CD4-positive, alpha-beta T cell treated with Interleukin-4 for 1 hour (primary cell): ENCODE measurements at places on chromosomes 2 and 18.
A peak's percentile ranks its signal among the peaks of the same experiment; 100 is the strongest.

DNA sequence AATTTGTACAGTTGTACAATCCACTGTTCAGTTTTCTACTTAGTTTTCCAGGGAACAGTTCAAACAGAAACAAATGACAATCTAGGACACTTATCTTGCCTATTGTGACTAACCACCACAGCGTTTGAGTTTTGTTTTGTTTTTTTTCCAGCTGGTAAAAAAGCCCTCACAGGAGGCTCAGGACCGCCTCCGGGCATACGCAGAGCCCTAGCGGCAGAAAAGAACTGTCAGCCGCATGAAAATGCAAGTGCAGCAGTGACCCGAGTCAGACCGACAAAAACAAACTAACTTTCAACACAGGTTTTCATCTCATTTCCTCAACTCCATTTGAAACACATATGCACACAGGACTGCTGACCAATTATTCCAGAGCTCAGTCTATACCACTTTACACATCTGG, 68.6 kb downstream of the STEAP3 start:
- no peak for DNase-seq

DNA sequence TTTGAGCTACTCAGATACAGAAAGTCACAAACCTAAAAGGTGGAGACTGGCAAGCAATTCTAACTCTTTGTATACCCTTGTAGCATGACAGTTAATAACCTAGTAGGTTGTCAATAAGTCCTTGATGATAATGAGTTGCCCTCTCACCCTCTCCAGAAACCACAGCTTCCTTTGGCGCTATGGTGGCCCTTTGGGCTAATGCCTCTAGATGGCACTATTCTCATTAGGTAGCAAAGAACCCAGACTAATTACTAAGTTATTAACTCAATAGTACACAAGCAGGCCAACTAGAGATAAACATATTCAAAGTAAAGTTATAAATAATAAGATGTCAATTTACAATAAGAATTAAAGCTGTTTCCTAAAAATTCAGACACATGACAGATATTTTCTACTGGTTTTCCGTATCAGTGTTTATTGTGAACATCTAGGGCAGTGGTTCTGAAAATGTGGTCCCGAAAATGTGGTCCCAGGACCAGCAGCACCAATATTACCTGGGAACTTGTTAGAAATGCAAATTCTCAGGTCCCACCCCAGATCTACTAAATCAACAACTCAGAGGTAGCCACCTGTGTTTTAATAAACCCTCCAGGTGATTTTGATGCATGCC, 41.1 kb downstream of the LDAH start:
- DNase-seq: no peak

GRCh38 chr18:35971661-35972196, 750 bp upstream of the RMP24 start:
- no peak for DNase-seq

GRCh38 chr2:32711908-32712501, 84.2 kb downstream of the TTC27 start:
- DNase-seq: no peak

- DNase-seq: peak; percentile 9
Observed at GRCh38 chr18:38576349-38576748, 1010.8 kb upstream of the CELF4 start.

GRCh38 chr2:21256006-21256405, 132.2 kb downstream of the TDRD15 start:
- peak; percentile 25 for DNase-seq

DNA sequence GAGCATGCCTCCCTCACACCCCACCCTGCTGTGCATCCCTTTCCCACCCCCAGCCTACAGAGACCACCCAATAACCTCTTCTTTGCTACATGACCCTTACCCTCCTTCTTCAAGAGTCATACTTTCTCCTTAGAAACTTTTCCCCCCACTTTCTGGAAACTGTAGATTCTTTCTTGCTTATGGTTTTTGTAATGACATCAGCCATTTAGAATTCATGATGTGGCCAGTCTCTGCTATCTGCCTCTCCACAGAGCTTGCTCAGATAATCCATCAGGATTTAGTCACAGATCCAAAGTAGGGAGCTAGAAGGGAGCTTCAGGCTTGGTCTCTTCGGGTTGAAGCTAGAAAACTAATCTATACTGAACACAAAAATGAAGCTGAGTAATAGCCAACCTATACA, 36.5 kb downstream of the GALM start:
- DNase-seq: no peak

GRCh38 chr2:240203031-240203787, 62.8 kb upstream of the OTOS start:
- no peak for DNase-seq

DNA sequence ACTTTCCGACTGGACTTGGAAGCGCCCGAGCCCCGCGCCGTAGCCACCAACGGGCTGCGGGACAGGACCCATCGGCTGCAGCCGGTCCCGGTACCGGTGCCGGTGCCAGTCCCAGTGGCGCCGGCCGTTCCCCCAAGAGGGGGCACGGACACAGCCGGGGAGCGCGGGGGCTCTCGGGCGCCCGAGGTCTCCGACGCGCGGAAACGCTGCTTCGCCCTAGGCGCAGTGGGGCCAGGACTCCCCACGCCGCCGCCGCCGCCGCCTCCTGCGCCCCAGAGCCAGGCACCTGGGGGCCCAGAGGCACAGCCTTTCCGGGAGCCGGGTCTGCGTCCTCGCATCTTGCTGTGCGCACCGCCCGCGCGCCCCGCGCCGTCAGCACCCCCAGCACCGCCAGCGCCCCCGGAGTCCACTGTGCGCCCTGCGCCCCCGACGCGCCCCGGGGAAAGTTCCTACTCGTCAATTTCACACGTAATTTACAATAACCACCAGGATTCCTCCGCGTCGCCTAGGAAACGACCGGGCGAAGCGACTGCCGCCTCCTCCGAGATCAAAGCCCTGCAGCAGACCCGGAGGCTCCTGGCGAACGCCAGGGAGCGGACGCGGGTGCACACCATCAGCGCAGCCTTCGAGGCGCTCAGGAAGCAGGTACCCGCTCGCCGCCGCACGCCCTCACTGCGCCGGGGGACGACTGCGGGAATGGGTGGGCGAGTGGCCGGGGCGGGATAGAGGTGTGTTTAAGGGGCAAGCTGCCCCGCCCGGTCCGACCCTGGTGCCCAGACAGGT, 713 bp downstream of the ATOH8 start:
- DNase-seq: peak; percentile 33

DNA sequence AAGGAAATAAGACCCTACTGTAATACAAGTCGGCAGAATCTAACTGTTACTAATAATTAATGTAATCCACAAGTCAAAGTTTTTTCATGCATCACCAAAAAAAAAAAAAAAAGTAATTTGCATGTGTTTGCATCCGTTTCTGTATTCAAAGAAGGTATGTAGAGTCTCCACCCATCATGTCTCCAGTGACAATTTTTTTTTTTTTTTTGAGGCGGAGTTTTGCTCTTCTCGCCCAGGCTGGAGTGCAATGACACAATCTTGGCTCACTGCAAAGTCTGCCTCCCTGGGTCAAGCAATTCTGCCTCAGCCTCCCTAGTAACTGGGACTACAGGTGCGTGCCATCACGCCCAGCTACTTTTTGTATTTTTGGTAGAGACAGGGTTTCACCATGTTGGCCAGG, 24.2 kb upstream of the NFU1 start:
- no peak for DNase-seq

DNA sequence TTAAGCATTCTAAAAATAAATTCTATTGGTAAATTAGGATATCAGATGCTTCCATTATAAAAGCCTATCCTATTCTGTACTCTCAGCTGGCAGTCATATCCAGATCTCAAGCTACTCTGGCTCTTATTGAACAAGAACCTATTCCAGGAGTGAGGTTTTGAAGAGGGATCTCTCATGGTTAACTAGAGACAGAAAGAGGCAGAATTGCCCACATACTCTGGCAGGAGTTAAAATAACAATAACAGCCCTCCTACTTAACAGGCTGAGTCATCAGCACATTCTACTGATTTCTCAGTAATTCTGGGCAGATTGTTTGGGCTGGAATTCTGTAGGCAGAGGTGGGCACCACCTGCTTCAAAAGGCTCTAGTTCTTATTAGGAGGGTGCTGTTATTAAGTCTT, 142.0 kb upstream of the UNC80 start:
- no peak for DNase-seq

DNA sequence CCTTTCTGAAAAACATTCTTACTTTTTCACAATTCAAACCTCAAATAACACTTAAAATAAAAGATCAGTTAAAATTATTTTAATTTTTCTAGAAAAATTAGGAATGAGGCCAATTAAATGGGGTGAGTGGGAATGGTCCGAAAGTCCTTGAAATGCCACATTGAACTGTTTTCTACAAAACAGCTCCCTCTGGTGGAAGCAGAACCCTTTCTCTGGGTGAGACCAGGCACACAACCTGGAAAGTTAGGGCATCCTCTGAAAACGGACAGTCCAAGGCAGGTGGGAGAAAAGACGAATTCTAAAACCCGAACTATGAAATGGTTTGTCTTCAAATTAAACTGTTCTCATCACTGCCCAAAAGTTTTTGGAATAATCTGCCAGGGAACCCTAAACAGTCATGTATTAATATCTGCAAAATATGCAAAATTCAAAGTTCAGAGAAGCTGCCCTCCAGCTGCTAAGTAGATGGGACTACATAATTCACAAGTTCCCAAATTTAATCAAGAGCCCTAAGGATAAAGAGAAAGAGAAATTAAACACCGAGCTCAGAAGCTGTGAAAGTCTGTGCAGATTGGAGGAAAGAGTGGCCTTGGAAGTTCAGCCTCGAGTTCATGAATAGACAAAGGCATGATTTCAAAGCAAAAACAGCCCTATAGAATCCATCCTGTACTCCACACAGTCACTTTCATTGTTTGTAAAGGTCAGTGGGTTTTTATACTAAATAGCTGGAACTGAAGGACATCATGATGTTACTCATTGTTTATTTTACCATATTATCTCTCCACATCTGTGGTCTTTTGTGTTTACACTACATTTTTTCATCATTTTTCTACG, 108.3 kb downstream of the PIEZO2 start:
- peak; percentile 8 for DNase-seq

GRCh38 chr2:204571041-204571440, 25.8 kb downstream of the PARD3B start:
- no peak for DNase-seq

GRCh38 chr2:140891614-140892212, 1239.1 kb downstream of the LRP1B start:
- DNase-seq: no peak

DNA sequence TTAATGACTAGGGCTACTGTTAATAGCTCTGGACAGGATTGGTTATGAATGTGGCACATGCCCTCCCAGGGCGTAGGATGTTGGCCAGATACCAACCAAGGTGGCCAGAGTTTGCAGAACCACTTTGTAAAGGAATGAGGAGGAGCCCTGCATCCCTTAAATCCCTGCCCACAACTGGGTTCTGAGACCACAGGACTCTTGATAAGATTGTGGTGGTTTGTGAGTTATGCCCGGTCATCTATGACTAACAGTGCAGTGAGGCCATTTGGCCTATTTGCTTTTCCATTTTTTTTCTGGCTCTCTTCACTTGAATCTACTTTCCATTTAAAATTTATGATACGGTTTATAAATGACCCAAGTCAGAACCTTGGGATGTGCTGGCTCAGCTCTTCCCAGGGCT, 294.5 kb downstream of the PRKCE start:
- DNase-seq: no peak

- no peak for DNase-seq
Observed at GRCh38 chr2:127121776-127122176, 14.8 kb upstream of the BIN1 start.

- DNase-seq: no peak
Observed at GRCh38 chr18:9392726-9393125, 58.2 kb downstream of the TWSG1 start.

DNA sequence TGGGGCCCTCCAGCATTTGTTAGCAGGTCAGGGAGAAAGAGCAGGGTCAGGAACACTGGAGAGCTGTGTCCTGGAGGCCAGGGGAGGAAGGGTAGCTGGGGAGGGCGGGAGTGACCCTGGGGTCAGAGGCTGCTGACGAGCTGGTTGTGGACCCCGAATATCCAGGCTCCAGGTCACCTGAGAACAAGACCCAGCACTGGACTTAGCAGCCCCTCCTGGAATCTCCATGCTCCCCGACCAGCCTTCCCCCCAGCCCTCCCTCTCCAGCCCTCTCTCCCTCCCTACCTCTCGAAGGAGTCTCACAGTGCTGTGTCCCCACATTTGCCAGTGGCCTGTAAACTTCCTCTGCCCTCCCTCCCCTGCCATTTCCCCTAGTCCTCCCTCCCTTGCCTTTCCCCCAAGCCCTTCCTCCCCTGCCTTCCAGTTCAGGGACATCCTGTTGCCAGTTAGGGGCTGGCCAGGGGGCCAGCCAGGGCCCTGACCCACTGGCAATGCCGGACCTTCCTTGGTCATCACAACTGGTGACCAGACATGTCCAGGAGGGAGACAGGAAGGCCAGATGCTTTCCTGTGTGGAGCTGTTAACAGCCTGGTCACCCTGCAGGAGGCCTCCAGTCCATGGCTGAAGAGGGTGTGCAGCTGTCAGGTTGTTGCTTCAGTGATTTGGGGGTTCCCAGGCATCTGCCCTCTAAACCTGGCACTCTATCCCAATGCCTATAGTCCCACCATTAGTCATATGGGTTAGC, 50.0 kb upstream of the FAHD2A start:
- DNase-seq: peak; percentile 10

DNA sequence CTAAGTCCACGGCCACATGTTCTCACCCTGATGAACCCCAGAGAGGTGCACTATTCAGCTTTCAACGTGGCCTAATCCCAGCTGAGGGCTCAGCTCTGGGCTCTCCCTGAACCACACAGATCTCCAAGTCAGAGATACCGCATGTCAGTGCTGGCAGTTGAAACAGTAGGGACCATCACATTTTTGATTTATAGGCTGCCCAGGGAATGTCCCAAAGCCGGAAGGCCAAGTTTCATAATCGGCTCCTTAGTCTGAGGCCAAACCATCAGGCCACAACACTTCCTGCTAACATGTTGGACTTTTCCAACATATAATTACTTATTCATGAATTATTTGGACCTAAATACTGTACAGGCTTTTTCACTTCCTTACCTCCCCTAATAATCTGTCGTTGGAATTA, 91.9 kb upstream of the KLHL29 start:
- DNase-seq: no peak

GRCh38 chr2:119419803-119420508, 11.7 kb upstream of the TMEM37 start:
- DNase-seq: no peak
